ENCODE measurements at places on chromosomes 12 and 14.
A peak's percentile ranks its signal among the peaks of the same experiment; 100 is the strongest.

DNA sequence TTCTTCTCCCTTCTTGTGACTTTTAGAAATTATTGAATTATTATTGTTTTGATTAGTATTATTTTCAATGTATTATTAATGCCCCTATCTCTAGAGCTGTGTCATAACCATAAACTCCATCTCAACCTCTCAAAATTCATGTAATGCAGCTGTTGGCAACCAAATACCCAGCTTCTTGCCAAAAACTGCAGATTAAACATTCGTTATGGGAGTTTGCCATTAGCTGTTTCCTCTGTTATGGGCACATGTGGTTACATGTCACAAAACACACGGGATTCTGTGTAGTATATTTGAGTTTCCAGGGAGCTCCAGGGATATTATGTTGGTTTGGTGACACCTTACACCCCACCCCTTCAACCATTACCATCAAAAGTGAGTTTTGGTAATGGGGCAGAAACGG, 2.8 kb upstream of the ALX1 start:
- no peak for DNase-seq

DNA sequence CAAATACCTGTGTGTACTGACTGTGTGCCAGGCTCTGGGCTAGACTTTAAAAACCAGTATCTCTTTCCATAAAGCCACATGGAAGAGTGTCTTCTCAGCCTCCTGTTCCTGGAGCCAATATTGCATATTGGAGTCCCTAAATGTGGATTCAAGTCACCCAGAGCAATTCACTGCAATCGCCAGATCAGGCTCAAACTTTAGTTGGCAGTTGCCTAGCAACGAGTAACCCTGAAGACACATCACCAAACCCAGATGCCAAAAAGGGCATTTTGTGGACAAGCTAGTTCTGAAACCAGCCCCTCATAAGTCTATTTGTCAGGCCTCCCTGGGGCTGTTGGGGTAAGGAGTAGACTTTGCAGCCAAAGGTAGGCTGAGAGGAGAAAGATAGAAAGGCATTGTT, 13.7 kb downstream of the DPF3 start:
- DNase-seq = no peak

- DNase-seq = no peak
Measured at GRCh38 chr14:25250516-25250915, 200.6 kb upstream of the STXBP6 start.

- DNase-seq = peak; percentile 92
Measured at GRCh38 chr12:121144416-121144914, 11.8 kb downstream of the P2RX7 start.

- peak; percentile 91 for DNase-seq
Measured at GRCh38 chr12:7060353-7060954, at the start of gene C1S. Gene C1S (plus strand): TSS chr12:7060718. CDS start chr12:7061913, 1,195 bp downstream.

GRCh38 chr12:117437516-117438255, 76.3 kb upstream of the NOS1 start:
- no peak for DNase-seq

GRCh38 chr14:28461389-28461788, 305.2 kb upstream of the FOXG1 start:
- DNase-seq = no peak

- DNase-seq = no peak
Measured at GRCh38 chr12:15782667-15783066, 6.5 kb downstream of the EPS8 start.

GRCh38 chr12:122040579-122041386, 19.1 kb downstream of the BCL7A start:
- no peak for DNase-seq

GRCh38 chr12:42167711-42168110, 23.0 kb upstream of the GXYLT1 start:
- DNase-seq = no peak

All from suppressor macrophage treated with lipopolysaccharide for 1 hour (primary cell).